Activated T-cell treated with anti-CD3 and anti-CD28 coated beads for 1 hour (primary cell): ENCODE measurements at places on chromosomes 12 and 14.
A peak's percentile ranks its signal among the peaks of the same experiment; 100 is the strongest.

GRCh38 chr12:52243856-52244614 lies 11.0 kb downstream of the KRT7 start:
- DNase-seq, result peak; percentile 41

GRCh38 chr14:37903343-37904191 lies 304.1 kb upstream of the SSTR1 start:
- DNase-seq, result no peak

GRCh38 chr14:56554301-56554700 lies 25.3 kb upstream of the TMEM260 start:
- no peak for DNase-seq

- DNase-seq, result no peak
Measured at GRCh38 chr12:76080017-76080728, 4.3 kb downstream of the NAP1L1 start.

DNA sequence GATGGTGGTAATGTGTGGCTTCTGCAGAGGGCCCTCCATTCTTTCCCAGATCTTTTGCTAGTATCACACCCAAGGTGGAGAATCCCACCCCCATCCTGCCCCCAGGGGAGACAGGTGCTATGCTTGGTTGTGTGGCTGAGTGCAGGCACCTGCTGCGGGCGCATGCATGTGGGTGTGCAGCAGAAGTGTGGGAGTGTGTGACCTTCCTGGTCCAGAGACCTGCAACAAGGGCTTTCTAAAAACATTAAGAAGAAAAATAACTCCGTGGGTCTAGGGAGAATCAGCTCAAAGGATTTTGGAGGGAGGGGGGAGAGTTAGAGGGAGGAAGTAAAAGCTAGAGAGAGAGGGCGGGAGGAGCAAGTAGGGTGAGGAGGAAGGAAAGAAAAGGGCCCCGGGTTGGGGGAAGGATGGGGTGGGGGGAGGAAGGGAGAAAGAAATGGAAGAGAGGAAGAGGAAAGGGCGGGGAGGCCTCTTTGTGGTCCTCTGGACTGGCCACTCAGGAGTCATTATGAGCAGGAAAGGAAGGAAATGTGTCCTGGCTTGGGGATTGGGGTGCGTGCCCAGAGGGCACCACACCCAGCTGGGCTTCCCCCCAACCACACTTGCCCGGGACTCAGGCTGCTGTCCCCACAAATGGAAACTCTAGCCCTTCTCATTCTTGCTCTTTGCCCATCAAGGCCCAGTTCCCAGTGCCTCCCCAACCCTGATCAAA lies 3.1 kb upstream of the FIGNL2 start:
- no peak for DNase-seq

GRCh38 chr12:124194264-124194892 lies 100.5 kb upstream of the RFLNA start:
- no peak for DNase-seq

DNA sequence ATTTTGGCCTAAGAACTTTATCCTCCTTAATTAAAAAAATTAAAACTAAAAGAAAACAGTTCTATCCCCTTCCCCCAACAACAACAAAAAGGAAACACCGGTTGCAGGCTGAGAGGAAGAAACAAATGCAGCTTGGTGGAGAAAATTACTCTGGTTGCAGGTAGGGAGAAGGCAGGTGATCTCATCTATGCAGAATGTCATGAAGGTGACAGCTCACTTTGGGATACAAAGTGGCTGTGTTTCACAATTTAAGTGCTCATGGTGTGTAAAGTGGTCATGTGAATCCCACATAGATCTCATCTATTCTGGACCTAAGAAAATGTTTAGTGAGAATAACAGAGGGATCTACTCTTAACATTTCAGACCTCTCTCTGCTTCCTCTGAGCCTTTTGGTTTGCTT lies 219.7 kb upstream of the PKP2 start:
- DNase-seq, result no peak

- DNase-seq, result peak; percentile 19
Measured at GRCh38 chr12:6735448-6736191, 11.8 kb downstream of the COPS7A start.

- no peak for DNase-seq
Measured at GRCh38 chr14:88154926-88155325, 150.0 kb downstream of the GPR65 start.

- DNase-seq, result no peak
Measured at GRCh38 chr14:95204705-95205104, 47.4 kb upstream of the DICER1 start.

DNA sequence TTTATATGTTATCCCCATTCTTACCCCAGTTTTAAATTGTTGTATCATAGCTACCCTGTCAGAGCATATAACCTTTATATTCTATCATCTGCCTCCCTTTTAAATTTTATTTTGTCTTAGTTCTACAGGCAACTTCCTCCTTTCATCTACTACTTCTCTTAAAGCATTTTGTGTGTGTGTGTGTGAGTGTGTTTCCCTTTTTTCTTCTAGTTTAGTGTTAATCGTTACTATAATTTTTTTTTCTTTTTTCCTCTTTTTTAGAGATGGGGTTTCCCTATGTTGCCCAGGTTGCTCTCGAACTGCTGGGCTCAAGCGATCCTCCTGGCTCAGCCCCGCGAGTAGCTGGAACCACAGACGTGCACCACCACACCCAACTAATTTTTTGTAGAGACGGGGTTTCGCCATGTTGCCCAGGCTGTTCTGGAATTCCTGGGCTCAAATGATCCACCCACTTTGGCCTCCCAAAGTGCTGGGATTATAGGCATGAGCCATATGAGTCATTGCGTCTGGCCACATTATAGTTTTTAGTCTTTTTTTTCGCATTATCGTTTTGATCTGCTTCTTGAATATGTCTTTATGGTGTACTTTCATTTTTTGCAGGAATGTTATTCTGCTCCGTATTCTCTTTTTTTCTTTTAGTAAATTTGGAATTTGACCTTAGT lies 33.1 kb upstream of the FBXO34 start:
- DNase-seq, result no peak

DNA sequence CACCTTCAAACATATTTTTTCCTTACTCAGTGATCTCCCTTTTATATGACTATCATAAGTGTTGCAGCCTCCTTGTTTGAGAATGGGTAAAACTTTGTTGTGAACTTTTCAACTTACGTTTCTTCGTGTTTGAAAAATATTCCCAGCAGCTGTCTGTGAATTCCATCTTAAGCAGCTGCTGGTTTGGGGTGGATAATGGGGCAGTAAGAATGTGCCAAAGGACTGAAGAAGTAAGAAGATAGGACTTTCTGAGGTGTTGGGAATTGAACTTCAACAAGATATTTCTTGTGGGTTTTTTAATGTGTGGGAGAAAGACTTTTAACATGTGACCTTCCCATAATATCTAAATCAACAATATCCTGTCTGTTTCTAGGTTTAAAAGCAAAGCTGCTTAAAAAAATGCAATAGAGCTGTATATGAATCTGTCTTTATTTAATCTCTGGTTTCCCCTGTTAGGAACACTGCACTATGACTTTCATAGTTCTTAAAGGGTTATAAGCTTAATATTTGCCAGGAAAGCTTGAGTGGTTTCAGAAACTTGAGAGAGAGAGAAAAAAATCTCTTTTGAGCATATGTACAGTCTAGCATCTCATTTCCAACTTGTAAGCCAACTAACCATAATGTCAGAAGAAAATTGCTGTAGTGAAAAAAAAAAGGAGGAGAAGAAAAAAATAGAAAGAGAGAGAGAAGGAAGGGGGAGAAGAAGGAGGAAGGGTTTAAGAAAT lies 1659.2 kb upstream of the FLRT2 start:
- DNase-seq, result no peak

GRCh38 chr12:63869656-63870055 lies 25.2 kb downstream of the SRGAP1 start:
- DNase-seq, result no peak

- DNase-seq, result no peak
Measured at GRCh38 chr12:43069768-43070221, 480.2 kb upstream of the PRICKLE1 start.

GRCh38 chr14:33584697-33585096 lies 366.2 kb downstream of the EGLN3 start:
- DNase-seq, result no peak

DNA sequence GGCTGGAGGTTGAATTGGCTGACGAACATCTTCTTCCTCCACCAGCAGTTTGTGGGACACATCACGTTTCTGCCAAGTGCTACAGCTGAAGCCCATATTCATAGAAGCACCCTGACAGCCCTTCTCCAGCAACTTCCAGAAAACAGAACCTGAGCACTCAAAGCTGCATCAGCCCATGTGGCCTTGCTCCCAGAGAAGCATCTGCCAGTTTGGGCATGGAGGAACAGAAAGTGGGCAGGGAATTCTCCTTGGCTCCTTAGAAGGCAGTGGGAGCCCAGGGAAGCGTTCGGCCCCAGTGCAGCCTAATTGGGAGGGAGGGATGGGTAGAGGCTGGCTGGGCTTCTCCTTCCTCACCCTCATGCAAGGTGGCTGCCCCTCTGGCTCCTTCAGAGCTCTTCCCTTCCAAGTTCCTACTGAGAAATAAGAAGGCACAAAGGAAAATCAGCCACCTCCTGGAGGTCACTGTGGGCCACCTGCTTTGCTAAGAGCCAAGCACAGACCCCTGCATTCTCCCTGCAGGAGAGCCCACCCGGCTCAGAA lies 4.1 kb upstream of the NGB start:
- no peak for DNase-seq

GRCh38 chr12:25320123-25321006 lies 69.6 kb upstream of the KRAS start:
- no peak for DNase-seq

GRCh38 chr12:112180422-112180821 lies 55.1 kb downstream of the TRAFD1 start:
- no peak for DNase-seq

DNA sequence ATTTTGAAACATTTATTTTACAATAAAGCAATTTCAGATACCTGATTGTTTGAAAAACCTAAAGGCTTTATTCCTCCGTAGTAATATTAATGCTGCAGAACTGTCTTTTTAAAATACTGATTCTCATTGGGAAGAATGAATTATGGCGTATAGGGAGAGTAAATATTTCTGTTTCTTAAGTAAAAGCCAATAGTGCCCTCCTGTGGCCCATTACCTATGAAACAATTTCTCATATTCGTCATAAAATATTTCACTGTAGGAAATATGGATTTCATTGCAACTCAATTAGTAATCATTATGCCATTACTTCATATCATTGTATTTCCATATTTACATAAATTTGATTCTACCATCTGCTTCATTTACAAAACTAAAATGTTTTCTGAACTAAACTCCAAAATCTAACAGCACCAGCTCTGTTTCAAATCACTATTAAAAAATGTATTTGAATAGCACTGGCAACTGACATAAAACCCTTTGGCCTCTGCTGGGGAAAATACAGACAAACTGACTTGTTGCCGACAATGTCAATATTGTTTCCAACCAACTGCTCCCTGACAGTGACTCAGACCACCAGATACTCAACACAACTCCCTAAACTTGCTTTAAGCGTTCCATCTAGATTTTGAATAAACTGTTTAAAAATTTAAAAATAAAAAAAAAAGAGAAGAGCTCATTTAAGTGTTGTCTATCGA lies 290.3 kb downstream of the NAV3 start:
- no peak for DNase-seq

DNA sequence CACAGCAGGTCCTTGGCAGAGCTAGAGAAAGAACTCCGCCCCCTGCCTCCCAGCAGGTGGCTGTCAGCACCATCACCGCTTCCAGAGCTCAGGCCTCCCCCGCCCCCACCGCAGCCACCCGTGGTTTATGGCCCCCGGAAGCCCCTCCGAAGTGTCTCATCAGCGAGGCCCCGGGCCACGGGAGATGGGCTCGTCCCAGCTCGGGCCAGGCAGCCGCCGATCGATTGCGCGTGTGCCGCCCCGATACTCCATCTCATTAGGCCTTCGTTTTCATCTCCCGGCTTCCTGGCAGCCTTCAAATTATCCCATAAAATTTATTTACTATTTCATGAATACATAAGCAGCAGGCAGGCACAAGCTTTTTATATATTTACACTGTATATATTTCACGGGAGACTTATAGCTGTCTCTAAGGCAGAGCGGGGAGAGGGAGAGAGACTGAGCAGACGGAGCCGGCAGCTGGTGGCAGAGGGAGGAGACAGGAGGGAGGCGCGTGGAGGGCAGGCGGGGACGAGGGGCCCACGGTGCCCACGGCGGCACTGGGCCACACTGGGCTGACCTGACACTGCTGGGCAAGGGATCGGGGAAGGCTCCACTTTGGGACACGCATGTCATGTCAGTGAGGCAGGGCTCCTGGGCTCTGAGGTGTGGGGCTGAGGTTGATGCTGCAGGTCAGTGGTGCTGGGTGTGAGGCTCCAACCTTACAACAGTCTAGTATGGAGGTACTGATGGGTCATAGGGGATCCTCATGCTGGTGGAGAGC lies 241.2 kb downstream of the RBM19 start:
- DNase-seq, result no peak

DNA sequence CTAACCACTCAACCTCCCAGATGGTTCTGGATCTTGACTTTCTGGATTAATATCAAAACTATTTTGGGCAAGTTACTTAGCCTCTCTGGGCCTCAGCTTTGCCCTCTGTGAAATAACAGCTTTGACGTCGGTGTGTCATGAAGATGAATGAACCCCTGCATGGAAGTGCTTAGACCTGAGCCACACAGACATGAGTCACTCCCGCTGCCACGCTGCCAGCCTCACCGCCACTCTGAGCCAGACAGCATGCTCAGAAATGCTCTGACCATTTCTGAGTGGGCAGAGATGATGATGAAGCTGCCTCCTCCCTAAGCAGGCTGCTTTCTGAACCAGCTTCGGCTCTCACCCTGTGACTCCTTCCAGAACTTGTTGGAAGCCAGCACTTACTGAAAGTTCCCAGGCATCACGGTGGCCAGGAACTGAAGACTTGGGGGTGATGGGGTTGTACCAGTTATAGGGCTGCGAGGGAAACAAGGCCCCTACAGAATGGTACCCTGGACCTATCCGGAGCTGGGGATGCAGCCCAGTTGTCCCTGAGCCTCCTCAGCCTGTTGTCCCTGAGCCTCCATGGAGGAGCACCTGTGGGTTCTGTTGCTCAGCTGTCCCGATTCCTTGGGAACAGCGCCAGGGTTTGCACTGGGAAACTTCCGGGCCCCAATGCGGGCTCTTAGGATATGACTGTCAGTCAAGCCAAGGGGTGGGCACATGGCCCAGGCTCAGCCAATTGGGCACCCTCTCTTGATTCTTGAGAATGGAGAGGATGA lies 2.0 kb upstream of the CCDC197 start:
- DNase-seq, result no peak

DNA sequence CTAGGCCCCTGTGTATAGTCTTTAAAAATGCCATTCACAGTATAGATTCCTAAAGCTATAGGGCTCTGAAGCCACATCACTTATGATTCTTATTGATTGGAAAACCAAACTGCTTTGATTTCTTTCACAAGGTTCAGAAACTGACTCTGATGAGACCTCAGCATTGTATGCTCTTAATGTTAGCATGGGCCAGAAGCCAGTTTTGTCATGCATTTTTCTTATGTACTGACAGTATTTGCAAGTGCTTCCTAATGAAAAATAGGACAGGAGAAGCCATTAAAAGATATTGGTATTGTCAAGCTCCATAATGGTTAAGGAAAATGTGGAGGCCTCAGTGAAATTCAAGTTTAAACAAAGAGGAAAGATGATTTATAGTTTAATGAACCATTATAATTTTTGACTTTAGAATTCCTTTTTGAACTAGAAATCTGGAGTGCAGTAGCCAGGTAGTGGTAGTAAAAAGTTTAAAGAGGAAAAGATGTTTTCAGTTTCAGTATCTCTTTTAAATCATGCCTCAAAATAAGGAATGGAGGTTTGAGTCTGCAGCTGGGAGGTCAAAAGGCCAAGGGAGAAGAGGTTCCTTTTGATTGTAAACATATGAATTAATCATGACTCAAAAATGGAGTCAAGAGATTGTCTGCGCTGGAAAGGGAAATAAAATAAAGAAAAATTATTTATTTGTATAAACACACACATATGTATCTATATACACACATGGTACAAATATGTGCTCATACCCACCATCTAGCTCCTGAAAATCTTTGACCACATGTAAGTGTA lies 388.1 kb upstream of the PRICKLE1 start:
- DNase-seq, result no peak
